Cerebellar cortex (tissue), 1 donor: ENCODE measurements at places on chromosomes 11 and 22.

- no peak for DNase-seq
These were observed 501.5 kb upstream of the ARHGAP42 start for GRCh38 chr11:100185588-100185987.

GRCh38 chr11:38131535-38131934, 1533.5 kb upstream of the RAG2 start:
- DNase-seq = no peak

- DNase-seq = no peak
These were observed 11.1 kb upstream of the PAMR1 start for GRCh38 chr11:35536470-35536869.

GRCh38 chr11:111870522-111870885, 877 bp downstream of the ALG9 start:
- DNase-seq = no peak

DNA sequence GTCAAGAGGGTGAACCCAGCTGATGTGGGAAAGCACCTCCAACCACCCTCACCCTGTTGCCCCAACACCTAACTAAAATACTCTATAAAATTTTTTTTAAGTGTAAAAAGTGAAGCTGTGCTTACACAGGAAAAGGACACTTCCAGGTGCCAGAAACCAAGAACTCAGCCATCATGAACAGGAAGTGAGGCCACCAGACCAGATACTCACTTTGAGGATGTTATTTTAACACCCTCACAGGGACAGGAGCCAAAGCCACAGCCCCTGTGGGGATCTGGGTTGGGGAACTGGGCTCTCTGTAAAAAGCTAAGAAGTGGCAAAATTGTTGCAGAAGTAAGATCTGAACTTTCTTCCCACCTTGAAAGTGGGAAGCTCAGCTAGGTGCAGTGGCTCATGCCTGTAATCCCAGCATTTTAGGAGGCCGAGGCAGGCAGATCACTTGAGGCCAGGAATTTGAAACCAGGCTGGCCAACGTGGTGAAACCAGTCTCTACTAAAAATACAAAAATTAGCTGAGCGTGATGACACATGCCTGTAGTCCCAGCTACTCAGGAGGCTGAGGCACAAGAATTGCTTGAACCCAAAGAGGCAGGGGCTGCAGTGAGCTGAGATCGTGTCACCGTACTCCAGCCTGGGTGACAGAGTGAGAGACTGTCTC, 3.8 kb downstream of the RSPH14 start:
- no peak for DNase-seq

GRCh38 chr22:45470871-45471270, 31.8 kb upstream of the FBLN1 start:
- DNase-seq = no peak

DNA sequence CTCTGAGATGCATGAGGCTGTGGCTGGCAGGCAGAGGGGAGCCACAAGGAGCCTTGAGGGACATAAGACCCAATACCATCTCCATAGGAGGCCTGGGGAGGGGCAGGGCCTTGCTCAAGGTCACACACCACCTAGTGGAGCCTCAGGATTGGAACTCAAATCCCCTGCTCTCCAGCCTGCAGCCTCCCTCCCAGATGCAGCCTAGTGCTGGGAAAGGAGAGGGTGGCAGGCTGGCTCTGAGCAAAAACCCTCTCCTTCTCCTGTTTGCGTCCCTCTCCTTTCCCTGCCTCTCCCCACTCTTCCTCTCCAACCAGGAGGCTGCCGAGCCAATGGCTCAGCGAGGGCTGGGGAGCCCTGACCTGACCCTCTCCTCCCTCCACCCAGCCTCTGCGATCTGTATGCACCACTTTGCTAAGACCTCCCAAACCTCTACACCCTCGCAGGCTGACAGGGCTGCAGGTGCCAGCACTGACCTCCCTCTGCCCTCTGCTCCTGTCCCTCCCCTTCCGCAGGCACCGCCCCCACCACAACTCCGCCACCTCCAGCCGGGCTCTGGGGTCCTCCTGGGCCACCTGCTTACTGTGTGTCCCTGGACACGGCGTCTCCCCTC, 14.7 kb downstream of the IGLL1 start:
- peak; percentile 9 for DNase-seq

GRCh38 chr11:121538054-121538453, 85.3 kb upstream of the SORL1-AS1 start:
- DNase-seq = no peak

- DNase-seq = no peak
These were observed 59.0 kb downstream of the LRP5 start for GRCh38 chr11:68371171-68372041.

- no peak for DNase-seq
These were observed 736.9 kb downstream of the BRD1 start for GRCh38 chr22:49090853-49091135.

DNA sequence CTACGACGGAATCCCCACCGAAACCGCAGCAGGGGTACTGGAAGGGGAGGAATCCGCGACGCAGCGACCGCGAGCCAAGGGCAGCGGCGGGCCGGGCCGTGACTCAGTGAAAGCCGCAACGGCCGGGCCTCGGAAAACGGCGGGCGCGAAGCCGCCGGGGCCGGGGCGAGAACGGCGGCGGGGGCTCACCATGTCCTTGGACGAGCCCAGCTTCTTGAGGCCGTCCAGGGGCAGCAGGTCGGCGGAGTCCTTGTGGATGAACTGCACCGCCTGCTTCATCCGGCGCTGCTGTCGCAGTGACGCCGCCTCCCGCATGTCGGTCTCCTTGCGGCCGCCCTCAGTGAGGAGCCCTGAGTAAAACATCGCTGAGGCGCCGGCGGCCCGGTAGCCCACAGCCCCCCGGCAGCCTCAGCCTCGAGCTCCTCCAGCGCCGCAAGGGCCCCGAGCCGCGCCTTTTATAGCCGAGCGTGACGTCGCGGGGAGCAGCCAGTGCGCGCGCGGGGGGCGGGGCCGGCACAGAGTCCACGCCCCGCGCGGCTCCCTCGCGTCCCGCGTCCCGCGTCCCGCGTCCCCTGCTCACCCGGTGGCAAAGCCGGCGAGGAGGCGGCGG, at the start of gene NRIP3:
Gene NRIP3, minus strand, starts transcription at position 429 of the 610 bp plus-strand sequence. Its CDS starts 66 bp downstream, at position 363.
- peak; percentile 74 for DNase-seq
